Frontal cortex (tissue), 4 donors: ENCODE measurements at places on chromosomes 6 and 20. TPM values are rescaled to one million over a fixed set of nuclear protein-coding genes. Genes with fewer than 3 reads are reported as not detected.

Gene FAM83C
- total RNA-seq = not detected

Gene HCRTR2
- total RNA-seq = 30.6 TPM

Gene PNLDC1
- not detected for total RNA-seq

Gene EYA4
- total RNA-seq = 0.41 TPM

Gene NDRG3
- 52.2 TPM for total RNA-seq

GRCh38 chr6:160837146-160837545 is 135.1 kb downstream of the PLG start:
- no peak for DNase-seq

DNA sequence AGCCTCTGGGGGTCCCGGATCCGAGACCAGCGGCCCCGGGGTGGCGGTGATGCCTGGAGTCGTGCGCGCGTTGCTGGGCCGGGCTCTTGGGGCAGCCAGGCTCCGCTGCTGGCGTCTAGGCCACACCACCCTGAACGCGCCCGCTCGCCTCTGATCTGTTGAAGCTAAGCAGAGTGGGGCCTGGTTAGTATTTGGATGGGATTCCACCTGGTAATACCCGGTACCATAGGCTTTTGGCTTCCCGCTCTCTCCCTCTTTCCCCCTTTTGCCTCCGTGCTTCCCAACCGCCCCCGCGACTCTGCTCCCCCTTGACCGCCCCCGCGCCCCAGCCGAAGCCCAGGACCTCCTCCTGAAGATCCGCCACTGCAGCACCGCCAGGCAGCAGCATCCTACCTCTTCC is 1383.5 kb upstream of the DEFB115 start:
- no peak for DNase-seq

DNA sequence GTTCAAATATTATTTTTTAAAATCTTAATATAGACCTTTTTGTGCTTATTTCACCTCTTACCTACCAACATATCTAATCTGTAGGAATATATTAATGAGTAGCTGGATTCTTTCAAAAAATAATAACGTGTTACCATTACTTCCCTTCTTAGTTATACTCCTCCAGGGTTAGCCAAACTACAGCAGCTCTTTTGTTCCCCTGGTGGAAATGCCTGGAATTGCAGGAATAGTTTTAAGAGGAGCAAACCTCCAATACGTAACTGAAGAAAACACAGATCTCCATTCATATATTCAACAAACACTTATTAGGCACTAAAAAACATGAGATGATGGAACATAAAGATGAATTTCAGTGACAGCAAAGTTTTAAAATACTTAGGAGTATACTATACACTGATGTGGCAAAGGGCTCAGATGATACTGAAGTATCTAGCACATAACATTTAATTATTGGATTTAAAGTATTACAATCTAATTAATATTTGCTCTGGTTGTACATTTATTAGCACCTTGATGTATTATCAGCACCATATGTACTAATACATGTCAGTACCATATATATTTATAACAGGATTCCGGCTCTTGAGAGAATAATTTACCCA is 78.3 kb downstream of the TBX18 start:
- DNase-seq = no peak
